ENCODE measurements at places on chromosomes 12 and 14.

DNA sequence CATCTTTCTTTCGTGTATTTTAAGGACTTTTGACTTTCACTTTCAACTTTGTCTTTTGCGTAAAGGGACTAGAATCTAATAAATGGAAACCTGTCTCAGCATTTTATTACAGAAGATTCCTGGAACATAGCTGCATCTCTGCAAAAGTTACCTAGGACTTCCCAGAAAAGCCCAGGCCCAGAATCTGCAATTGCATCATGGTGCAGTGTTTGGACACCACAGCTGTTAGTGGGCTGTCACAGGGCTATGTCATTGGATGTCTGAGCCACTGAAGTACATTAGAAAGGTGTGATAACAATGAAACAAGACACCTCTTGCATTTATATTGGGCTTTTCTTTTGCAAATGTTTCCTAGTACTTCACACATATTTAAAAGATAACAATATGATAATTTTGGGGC, 199.9 kb upstream of the IGF1 start:
- no peak for DNase-seq

DNA sequence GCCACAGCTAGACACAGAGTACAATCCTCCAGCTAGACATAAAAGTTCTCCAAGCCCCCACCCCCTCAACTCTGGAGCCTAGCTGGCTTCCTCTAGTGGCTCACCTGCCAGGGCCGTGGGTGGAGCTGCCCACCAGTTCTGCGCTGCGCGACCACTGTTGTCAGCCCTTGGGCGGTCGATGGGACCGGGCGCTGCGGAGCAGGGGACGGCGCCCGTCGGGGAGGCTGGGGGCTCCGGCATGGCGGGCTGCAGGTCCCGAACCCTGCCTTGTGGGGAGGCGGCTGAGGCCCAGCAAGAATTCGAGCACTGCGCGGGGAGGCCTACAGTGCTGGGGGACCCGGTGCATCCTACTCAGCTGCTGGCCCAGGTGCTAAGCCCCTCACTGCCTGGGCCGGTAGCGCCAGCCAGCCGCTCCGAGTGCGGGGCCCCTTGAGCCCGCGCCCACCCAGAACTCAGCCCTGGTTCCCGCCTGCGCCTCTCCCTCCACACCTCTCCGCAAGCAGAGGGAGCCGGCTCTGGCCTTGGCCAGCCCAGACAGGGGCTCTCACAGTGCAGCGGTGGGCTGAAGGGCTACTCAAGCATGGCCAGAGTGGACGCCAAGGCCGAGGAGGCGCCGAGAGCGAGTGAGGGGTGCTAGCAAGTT, 51.0 kb downstream of the RTN1 start:
- DNase-seq, result no peak

DNA sequence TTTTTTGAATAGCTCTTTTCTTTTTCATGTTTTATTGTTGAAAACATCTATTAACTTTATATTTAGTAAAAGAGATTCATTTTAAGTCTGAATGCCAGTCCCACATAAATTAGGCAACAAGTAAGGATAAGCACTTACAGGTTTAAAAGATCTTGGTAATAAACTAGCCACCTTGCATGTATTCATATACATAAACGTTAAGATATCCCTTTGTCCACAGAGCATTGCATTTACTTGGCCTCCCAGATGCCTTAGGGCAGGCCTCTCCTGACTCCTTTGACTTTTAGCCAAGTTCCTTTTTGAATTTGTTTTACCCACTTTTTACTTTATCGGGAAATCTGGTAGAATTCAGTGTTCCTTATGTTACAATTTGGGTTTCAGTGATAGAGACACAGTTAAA, 331.7 kb downstream of the ETNK1 start:
- no peak for DNase-seq

- no peak for DNase-seq
Measured at GRCh38 chr12:120835304-120835612, 68.9 kb downstream of the SPPL3 start.

GRCh38 chr12:64587447-64587846, 22.8 kb upstream of the RASSF3 start:
- DNase-seq, result no peak

DNA sequence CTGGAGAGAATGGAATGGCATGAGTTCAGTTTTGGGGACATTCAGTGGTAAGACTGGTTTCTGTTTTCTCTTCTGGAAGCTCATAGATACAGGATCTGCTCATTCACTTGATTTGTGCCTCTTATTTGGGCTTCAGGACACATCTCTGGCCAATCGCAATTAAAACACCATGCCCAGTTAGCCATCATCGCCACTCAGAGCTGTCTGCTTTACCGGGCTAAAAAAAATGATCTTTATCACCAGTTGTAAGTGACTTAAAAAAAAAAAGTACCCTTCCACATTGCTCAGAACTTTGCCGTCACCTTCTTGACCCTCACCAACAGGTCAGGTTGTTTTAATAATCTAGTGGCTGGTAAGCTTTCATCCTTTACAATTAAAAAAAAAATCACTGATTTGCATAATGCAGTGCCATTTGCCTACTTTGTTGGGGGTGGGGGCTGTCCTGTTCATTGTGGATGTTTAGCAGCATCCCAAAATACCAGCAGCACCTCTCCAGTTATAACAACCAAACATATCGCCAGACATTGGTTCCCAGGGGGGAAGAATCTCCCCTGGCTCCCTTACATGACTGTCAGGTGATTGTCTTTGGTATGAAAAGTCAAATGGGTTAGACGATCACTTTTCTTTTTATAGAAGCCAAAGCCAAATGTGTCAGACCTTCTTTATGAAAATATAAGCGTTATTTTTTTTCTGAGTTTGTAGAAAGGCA, 150.1 kb downstream of the PRKCH start:
- no peak for DNase-seq

DNA sequence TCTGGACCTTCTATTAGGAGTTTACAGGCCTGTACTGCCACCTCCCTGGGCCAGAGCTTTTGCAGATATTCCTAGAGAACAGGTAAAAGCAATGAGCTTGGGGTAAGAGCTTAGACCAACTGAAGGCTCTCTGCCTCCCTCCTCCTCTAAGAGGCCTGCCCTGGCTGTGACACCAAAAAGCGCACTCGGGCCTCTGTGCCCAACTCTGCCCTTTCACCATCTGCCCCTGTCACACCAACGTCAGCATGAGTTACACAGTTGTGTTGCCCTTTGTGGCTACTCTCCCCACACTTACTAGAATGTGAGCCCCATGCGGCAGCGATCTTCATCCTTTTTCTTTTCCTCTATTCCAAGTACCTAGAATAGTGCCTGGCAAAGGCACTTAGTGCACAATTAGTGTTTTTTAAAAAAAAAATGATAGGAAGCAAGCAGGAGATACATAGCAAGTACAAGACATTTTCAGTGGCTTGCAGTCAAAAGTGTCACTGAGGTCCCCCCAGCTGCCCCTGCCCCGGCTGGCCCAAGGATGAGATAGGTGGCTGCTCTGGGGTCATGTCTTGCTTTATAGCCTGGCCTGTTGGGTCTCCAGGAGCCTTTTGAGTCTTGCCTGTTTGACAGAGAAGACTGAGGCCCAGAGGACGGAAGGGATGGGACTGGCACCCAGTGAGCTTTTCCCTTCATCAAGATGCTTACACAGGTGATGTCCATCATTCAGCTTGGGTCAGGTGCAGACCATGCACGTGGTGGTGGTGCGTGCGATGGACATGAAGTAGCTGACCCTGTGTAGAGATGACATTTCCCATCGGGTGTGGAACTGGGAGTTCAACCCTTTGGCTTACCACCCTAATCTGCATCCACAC, 12.5 kb downstream of the CKB start:
- DNase-seq, result no peak

DNA sequence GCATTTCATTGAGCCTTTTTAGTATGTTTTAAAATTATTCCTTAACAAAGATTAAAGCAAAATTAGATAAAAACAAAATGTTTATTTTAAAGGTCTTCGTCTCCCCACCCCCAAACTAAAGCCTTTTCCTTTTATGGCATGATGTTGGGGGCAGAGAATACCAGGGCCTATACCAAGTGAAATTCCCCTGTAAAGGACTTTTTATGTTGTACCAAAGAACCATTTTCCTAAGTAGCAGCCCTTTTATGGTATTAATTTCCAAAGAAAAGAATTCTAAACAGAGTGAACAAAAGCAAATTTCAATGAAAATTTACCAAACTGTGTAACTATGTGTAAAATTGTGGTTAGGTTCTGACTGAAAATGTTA, 71.9 kb upstream of the GNPNAT1 start:
- DNase-seq, result no peak

DNA sequence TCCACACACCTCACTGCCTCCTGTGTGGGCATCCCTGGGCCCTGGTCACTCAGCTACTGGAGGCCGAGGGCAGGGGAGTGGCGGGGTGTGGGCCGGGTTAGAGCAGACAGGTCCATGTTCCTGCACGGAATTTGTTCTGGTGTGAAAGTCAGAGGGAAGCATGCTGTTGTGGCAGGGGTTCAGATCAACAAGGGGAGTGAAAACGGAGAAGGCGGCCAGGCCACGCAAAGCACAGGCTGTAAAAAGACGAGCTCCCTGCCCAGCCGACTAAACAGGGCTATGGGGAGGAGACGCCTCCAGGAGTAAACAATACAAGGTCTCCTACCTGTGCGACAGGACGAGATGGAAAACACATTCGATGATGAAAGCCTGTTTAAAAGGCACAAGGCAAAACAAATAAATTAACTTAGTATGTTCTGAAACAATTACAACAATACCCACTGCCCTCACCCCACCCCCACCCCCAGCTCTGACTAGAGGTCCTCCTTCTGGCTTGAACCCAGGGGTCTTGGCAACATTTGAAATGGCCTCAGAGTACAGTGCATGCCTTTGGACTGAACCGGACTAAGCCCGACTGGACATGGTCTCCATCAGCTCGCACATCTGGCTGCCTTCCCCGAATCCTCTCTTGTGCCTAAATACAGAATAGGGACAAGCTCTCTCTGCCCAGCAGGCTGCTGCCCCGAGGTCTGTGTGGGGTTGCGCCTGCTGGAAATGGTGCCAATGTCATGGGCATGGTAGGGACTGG, 274.9 kb upstream of the DIO3 start:
- DNase-seq, result no peak

- DNase-seq, result no peak
Measured at GRCh38 chr12:45435945-45436710, 220.2 kb downstream of the ANO6 start.
